ENCODE measurements at places on chromosomes 1 and 21.

GRCh38 chr1:166189126-166189525 is 22.3 kb upstream of the FAM78B start:
- H3K27me3 ChIP-seq: peaks cover 6% of the 10 kb centered on the region
- H3K4me1 ChIP-seq: no peaks in the 10 kb centered on the region
- H3K4me3 ChIP-seq: no peak overlapping the region
- H3K27ac ChIP-seq: no peak overlapping the region
- no peaks in the 10 kb centered on the region for H3K36me3 ChIP-seq
- no peak for DNase-seq

GRCh38 chr1:236051242-236051791 is 13.6 kb downstream of the NID1 start:
- H3K27ac ChIP-seq: no peak overlapping the region
- peaks cover 22% of the 10 kb centered on the region for H3K27me3 ChIP-seq
- H3K4me1 ChIP-seq: peaks cover 11% of the 10 kb centered on the region
- DNase-seq: no peak

DNA sequence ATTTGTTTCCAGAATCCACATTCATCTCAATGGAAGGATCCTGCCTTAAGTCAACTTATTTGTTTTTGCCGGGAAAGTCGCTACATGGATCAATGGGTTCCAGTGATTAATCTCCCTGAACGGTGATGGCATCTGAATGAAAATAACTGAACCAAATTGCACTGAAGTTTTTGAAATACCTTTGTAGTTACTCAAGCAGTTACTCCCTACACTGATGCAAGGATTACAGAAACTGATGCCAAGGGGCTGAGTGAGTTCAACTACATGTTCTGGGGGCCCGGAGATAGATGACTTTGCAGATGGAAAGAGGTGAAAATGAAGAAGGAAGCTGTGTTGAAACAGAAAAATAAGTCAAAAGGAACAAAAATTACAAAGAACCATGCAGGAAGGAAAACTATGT is 2.6 kb downstream of the GADD45A start:
- H3K27ac ChIP-seq: peak overlapping the region; percentile 78
- peak overlapping the region; percentile 80 for H3K4me3 ChIP-seq

- H3K36me3 ChIP-seq: peaks cover 21% of the 10 kb centered on the region
- no peak overlapping the region for H3K4me3 ChIP-seq
- H3K27me3 ChIP-seq: no peaks in the 10 kb centered on the region
- H3K4me1 ChIP-seq: no peaks in the 10 kb centered on the region
- DNase-seq: no peak
Observed at GRCh38 chr1:173954179-173954578, 37.1 kb upstream of the SERPINC1 start.

GRCh38 chr1:116852910-116853309 is 56.8 kb upstream of the PTGFRN start:
- H3K27me3 ChIP-seq: no peaks in the 10 kb centered on the region
- peak overlapping the region; percentile 76 for H3K27ac ChIP-seq
- peak overlapping the region; percentile 18 for H3K4me3 ChIP-seq

- H3K36me3 ChIP-seq: no peaks in the 10 kb centered on the region
- H3K27me3 ChIP-seq: no peaks in the 10 kb centered on the region
Observed at GRCh38 chr1:229028987-229029878, 241.7 kb upstream of the RAB4A start.

DNA sequence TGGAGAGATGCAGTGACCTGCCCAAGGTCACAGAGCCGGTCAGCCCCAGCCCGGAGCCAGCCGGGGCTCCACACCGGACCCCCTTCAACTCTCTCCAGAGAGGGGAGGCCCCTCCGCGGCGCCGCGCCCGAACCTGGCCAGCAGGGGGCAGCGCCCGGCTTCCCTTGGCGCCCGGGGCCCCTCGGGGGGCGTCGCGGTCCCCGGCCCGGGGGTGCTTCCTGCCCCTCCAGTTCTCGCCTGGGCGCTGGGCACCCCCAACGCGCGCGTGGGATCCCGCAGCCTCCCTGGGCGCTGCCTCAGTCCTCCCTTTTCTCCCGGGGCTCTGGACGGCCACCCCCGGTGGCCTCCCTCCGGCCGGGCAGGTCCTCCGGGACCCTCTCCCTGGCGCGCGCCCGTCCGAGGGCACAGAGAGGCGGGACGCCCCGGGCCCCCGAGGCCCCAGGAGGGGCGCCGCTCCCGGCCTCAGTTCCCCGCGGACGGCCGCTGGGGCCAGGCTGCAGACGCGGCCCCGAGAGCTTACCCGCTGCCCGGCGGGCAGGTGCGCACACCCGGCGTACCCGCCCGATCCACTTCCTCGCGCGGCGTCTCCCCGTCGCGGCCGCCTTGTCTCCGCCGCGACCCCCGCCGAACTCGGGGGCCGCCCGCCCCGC is 406 bp downstream of the HTR1D start:
- DNase-seq: peak; percentile 74
- H3K4me3 ChIP-seq: peak overlapping the region; percentile 82
- H3K4me1 ChIP-seq: peaks cover 10% of the 10 kb centered on the region
- H3K27ac ChIP-seq: peak overlapping the region; percentile 85

DNA sequence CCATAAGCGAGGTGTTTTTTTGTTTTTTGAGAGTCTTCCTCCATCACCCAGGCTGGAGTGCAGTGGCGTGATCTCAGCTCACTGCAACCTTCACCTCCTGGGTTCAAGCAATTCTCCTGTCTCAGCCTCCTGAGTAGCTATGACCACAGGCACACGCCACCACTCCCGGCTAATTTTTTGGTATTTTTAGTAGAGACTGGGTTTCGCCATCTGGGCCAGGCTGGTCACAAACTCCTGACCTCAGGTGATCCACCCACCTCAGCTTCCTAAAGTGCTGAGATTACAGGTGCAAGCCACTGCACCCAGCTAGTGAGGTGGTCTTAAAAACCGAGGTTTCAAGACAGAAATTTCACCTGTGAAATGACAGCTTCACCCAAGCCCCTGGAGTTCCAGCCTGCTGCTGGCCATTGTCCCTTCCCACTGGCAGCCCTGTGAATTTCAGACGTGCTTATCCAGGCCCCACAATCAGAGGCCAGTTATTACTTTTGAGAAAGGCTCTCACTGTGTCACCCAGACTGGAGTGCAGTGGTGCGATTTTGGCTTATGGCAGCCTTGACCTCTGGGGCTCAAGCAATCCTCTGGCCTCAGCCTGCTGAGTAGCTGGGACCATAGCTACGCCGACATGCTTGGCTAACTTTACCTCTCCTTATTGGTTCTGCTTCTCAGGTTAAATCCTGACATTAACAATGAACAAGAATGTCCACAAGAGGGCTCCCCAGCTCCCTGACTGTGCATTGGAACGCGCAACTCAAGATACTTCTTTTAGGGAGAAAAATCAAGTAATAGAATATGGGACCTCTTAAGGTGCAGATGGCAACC is 19.4 kb downstream of the ENO1 start:
- peak overlapping the region; percentile 72 for H3K27ac ChIP-seq
- DNase-seq: no peak
- H3K36me3 ChIP-seq: peaks cover 23% of the 10 kb centered on the region
- peak overlapping the region; percentile 59 for H3K4me3 ChIP-seq
- no peaks in the 10 kb centered on the region for H3K27me3 ChIP-seq
- H3K4me1 ChIP-seq: peaks cover 19% of the 10 kb centered on the region

DNA sequence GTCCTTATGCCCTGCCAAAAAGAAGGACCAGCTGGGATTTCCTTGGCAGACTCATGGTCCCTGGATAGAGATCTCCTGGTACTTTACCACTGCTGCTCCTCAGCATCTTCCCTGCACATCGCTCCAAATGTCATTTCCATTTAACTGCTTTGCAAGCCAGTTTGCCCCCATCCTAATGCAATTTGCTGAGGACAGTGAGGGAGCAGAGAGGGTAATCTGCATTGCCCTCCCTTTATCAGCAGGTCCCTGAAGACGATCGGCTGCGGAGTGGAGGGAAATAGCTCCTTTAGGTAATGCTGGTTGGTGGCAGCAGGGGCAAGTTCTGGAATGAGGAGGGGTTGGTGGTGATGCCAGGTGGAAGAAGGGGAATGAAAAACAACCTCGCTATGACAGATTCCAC is 2.7 kb downstream of the PLXNA2 start:
- no peaks in the 10 kb centered on the region for H3K27me3 ChIP-seq
- H3K27ac ChIP-seq: peak overlapping the region; percentile 39
- DNase-seq: no peak
- H3K36me3 ChIP-seq: peaks cover 3% of the 10 kb centered on the region

- no peak overlapping the region for H3K27ac ChIP-seq
- peaks cover 10% of the 10 kb centered on the region for H3K36me3 ChIP-seq
- no peak for DNase-seq
Observed at GRCh38 chr21:46264690-46265144, 20.7 kb downstream of the MCM3AP start.

DNA sequence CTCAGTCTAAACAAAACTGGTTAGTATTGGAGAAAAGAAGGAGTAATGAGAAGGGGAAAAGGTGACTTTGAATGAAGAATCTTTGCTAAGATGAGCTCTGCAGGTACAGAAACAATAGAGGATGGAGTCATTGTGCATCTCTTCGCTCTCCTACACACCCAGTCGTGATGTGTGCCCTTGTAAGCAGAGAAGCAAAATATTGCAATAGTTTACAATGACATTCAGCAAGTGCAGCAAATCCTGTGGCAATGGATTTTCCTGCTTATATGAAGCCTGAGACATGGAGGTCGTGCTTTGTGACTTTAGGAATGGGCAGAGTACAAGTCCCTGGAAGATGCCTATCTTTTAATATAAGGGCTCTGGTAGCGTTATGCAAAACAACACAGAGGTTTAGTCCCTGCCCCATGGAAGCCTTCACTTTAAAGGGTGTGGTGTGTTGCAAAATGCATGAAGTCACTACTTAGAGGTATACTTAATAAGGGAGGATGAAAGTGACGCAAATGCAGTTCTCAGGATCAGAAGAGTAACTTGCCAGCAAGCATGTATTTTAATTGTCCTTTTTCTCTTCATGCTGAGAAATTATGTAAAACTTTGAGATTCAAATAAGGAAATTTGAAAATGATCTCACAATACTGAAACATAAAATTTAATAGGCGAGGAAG is 88.0 kb upstream of the IVNS1ABP start:
- H3K36me3 ChIP-seq: no peaks in the 10 kb centered on the region
- no peak for DNase-seq
- H3K4me3 ChIP-seq: no peak overlapping the region
- H3K27ac ChIP-seq: no peak overlapping the region
- H3K27me3 ChIP-seq: peaks cover 5% of the 10 kb centered on the region
- H3K4me1 ChIP-seq: peaks cover 9% of the 10 kb centered on the region

- H3K27ac ChIP-seq: no peak overlapping the region
- no peaks in the 10 kb centered on the region for H3K27me3 ChIP-seq
- H3K36me3 ChIP-seq: no peaks in the 10 kb centered on the region
- DNase-seq: no peak
- peaks cover 30% of the 10 kb centered on the region for H3K4me1 ChIP-seq
Observed at GRCh38 chr1:56202186-56202585, 377.2 kb downstream of the PLPP3 start.

DNA sequence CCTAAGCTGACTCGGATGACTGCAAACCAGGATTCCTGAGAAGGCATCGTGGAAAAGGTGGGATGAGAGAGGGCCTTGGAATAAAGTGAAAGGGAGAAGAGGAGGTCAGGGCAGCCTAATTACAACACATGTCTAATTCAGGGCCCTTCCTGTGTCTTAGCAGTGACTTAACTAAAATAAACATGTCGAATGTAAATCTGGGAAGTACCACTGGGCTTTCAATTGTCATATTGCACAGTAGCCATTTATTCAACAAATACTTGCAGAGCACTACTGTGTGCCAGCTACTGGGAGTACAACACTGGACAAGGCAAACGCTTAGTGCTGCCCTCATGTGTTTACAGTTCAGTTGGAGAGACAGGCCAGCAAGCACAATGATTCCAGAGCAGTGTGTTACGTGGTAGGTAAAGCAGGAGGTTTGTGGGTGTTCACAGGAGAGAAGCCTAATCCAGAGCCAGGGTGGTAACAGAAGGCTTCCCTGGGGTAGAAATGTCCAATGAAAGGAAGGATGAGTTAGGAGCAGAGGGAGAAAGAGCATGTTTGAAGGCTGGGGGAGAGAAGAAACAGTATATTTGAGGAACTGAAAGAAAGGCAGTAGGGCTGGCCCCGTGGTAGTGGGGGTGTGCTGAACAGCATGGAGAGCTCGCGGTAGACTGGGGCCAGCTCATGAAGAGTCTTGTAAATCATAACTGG is 38.0 kb upstream of the RASAL2 start:
- H3K4me1 ChIP-seq: peaks cover 40% of the 10 kb centered on the region
- H3K36me3 ChIP-seq: no peaks in the 10 kb centered on the region
- H3K4me3 ChIP-seq: no peak overlapping the region

DNA sequence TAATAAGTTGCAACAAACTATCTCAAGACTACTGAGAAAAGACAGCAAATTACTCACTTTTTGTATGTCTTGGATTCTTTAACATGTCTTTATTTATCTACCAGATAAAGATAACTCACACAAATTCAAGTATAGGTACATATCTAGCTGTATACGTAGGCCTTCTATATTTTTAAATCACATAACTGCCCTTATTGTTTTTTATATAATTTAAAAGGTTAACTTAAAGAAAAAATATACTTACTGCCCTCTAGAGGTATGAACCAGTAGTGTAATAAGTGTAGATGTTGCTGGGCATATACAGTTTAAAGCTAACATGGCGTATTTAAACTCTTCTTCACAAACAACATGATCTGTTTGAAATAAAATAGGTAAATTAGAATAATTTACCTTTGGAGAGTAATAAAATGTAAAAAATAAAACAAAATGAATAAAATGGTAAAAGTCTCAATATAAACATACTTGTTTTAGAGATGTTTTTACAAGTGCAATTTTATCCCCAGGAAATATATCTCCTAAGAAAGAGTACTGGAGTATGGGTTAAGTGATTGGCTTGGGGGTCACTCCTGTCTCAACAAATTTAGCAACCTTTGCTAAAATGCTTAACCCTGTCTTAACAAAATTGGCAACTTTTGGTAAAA is 235.2 kb downstream of the KCNT2 start:
- no peaks in the 10 kb centered on the region for H3K27me3 ChIP-seq
- no peak overlapping the region for H3K4me3 ChIP-seq
- DNase-seq: no peak

GRCh38 chr21:15098908-15099307 is 34.1 kb upstream of the NRIP1 start:
- H3K36me3 ChIP-seq: no peaks in the 10 kb centered on the region
- no peaks in the 10 kb centered on the region for H3K27me3 ChIP-seq
- H3K4me1 ChIP-seq: peaks cover 10% of the 10 kb centered on the region
- H3K4me3 ChIP-seq: no peak overlapping the region
- no peak for DNase-seq
- H3K27ac ChIP-seq: no peak overlapping the region

DNA sequence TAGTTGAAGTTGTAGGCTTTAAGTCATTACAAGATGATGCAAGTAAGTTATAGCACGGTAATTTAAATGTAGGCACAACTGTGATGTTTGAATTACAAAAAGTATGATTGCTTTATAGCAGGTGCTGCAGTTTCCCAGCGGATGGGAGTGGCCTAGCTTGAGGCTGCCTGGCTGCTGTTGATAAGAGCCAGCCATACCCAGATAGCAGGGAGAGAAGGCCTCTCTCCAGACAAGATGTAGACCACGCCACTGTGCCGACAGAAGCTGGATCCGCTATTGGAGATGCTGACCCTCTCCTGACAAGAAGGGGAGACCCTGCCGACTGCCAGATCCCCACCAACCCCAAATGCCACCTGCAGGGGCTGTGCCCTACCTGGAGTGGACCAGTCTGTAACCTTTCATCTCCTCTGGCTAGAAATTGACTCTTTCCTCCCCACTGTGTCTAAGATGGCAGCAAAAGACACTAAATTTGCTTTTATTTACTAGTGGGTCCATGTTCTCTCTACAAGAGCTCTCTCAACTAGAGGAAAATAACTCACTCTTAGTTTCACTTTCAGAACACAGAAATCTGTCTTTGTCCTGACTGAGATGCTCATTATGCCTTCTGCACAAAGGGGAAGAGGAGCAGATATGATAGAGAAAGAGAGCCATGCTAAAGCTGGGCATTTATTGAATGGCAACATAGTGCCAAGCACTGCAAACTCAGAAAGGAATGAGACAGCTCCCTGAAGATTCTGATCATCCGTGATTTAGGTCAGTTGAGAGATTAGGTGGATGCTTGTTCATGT is 127.9 kb downstream of the URB2 start:
- H3K4me3 ChIP-seq: no peak overlapping the region
- no peaks in the 10 kb centered on the region for H3K27me3 ChIP-seq
- DNase-seq: no peak
- H3K4me1 ChIP-seq: no peaks in the 10 kb centered on the region
